ENCODE measurements at places on chromosomes 5 and 9.

GRCh38 chr5:95102080-95102479 lies 182.8 kb downstream of the MCTP1 start:
- no peak for DNase-seq

GRCh38 chr9:20854444-20854843 lies 170.4 kb downstream of the FOCAD start:
- DNase-seq = no peak

GRCh38 chr9:18382243-18382642 lies 91.7 kb upstream of the ADAMTSL1 start:
- DNase-seq = no peak

GRCh38 chr5:158275511-158275910 lies 416.6 kb upstream of the CLINT1 start:
- no peak for DNase-seq

- no peak for DNase-seq
These were observed 216.6 kb downstream of the TLE1 start for GRCh38 chr9:81472701-81473100.

- DNase-seq = peak; percentile 33
These were observed 253.0 kb downstream of the HINT1 start for GRCh38 chr5:130912088-130912487.

GRCh38 chr9:79257228-79257781 lies 314.5 kb upstream of the TLE4 start:
- peak; percentile 9 for DNase-seq

DNA sequence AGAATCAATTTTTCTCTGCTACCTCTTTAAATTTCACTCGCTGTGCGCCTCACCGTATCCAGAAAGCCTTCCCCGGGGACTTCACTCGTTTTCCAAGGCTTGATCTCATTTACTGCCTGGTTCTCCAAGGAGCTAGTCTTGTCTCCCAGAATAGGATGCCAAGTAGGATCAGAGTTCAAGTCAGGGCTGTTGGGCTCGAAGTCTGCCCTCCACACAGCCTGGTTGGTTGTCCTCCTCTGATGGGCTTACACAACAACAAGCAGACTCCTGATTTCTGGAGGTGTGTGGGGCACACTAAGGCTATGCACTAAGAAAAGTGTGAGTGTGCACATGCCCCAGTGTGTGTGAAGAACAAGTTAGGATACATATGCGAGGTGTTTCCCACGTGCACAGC lies 14.0 kb upstream of the TNIP1 start:
- DNase-seq = no peak

GRCh38 chr5:81162501-81162900 lies 70.6 kb upstream of the CKMT2 start:
- peak; percentile 76 for DNase-seq

DNA sequence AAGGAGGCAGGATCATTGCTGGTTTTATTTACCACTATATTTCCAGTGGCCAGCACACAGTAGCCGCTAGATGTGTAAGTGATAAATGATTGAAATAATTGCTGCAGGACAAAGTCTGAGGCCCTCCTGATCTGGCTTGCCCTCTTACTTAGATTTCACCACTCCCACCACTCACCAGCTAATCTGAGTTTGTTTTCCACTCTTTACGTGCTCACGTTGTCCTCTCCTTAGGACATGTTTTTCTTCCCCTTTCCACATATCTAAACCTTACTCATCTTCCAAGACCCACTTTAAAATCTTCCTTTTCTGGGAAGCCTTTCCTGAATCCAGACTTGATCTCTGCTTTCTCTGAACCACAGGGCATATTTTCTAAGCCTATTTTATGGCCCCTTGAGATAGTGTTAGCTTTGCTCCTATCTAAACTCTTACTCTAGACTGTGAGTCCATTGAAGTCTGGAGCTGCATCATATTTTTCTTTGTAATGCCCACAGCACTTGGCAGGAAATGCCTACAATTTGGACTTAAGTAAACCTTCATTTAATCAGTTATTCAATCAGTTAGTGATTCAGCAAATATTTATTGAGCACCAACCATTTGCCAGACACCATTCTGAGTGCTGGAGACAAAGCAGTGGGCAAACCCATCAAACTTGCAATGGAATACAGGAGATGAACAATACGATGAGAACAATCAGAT lies 2.4 kb downstream of the TLR4 start:
- no peak for DNase-seq
